ENCODE measurements at places on chromosomes 6 and 20. TPM values are rescaled to one million over a fixed set of nuclear protein-coding genes. Genes with fewer than 3 reads are reported as not detected.

- no peak for DNase-seq
These were observed 164.0 kb downstream of the SOBP start for GRCh38 chr6:107653861-107654394.

GRCh38 chr20:45070932-45071632 lies 29.8 kb downstream of the KCNS1 start:
- no peak for DNase-seq

DNA sequence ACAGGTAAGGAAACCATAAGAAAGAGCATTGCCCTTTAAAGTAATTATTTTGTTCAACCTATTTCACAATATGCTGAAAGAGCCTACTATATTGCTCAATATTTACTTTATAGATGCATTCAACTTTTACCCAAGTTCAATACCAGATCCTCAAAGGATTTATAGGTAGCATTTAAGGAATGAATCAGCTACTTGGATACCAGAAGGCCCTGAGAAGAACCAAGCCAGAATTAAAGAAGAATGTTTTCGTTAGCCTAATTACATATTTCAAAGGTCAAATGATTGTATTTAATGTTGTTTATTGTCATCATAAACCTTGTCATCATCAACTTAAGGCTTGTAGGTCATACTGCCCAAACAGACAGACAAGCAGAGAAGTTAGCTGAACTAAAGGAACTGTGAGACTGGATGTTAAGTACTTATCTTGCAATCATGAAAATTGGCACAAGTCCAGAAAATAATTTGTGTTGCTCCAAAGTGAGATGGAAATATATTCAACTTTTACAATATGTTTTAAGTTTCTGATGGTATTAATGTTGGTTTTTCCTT lies 636.7 kb downstream of the RFPL4B start:
- DNase-seq, result no peak

GRCh38 chr6:74768120-74768519 lies 437.7 kb downstream of the COL12A1 start:
- DNase-seq, result no peak

DNA sequence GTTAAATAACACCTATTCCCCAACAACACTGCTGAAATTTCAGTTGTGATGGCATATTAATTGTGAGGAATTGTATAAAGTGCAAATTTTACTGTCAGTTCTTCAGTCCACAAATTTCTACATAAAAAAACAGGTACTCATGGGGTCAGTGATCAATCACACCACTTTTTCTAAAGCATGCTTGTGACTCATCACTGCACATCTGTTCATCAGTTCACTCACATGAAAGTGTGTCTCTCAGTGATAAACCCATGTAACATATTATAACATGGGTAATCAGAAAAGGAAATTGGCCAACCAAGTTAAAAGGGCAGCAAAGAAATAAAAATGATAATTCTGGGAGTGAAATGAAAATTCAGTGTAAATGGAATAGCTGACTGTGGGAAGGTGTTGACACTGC lies 234.7 kb upstream of the FKBP1C start:
- DNase-seq, result no peak

GRCh38 chr6:164005004-164005711 lies 590.6 kb downstream of the QKI start:
- DNase-seq, result no peak

- DNase-seq, result no peak
These were observed 11.9 kb upstream of the C20orf144 start for GRCh38 chr20:33650111-33650752.

GRCh38 chr6:7085911-7086310 lies 21.9 kb upstream of the RREB1 start:
- DNase-seq, result no peak

GRCh38 chr6:105459864-105460263 lies 57.0 kb upstream of the PREP start:
- no peak for DNase-seq

- DNase-seq, result no peak
These were observed 7.8 kb downstream of the C6orf141 start for GRCh38 chr6:49558238-49558637.

- no peak for DNase-seq
These were observed 51.0 kb upstream of the IL20RA start for GRCh38 chr6:137095651-137096238.

DNA sequence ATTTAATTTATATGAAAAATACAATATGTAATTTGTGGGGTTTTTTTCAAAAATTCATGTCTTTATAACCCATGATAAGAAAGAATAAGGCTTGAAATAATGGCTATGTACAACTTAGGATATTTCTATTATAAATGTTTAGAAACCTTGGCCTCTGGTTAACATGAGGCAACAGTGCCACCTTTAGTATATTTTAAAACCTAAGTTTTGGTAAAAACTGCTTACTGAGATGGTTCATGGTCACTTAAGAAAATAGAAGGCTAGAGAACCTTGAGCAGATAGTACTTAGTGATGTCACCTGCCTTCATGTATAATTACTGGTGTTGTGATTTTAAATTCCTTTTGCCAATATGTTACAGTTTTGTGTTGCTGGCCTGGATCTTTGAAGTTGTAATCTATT lies 176.4 kb downstream of the ADGB start:
- no peak for DNase-seq

- no peak for DNase-seq
These were observed 435.3 kb upstream of the SPTLC3 start for GRCh38 chr20:12573442-12573841.

DNA sequence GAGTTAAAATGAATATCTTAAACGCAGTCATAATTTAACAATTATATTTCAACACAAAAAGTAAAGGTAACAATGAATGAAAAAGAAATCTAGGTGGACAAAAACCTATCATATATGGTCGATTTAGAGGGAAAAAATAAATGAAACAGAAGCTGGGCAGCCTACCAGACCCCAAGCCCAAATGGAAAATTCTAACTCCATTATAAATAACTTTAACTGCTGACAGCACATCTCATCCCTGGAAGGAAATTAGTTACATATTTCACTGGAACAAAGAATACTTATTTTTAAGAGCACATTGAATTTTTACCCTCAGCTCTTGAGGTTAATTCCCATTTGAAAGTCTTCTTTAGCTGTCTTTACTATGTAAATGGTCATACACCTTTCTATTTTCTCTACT lies 39.1 kb downstream of the COL12A1 start:
- no peak for DNase-seq

DNA sequence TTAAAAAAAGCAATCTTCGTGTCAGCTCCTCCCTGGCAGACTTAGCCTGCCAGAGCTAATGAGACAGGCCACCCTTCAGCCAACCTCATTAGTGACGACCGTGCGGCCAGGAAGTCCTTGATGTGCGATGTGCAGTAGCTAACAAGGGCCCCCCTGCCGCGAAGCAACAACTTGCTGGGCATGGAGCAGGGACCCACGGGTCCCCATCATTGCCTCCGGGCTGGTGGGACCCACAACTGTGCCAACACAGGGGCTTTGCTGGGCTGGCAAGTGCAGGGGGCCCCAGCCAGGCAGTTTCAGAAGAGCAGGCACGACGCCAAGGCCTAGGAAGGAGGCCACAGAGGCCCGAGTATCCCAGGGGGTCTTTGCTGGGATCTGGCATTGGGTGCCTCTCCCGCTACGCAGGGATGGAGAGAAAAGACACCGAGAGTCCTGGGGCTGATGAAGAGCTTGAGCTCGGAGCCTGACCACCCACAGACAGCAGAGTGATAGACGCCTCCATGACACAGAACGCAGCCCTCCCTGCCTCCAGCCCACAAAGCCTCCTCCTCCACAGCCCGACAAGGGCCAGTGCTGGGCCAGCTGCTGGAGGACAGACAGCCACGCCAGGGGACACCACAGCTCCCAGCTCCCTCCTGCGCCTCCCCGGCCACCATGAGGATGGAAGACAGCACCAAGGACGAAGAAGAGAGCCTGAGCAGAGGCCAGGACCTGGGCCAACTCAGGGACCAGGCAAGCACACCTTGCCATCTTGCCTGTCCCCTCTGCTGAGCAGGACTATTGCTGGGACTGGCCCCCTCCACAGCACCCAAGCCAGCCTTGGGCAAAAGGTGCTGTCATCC lies 96.6 kb downstream of the YTHDF1 start:
- DNase-seq, result no peak

DNA sequence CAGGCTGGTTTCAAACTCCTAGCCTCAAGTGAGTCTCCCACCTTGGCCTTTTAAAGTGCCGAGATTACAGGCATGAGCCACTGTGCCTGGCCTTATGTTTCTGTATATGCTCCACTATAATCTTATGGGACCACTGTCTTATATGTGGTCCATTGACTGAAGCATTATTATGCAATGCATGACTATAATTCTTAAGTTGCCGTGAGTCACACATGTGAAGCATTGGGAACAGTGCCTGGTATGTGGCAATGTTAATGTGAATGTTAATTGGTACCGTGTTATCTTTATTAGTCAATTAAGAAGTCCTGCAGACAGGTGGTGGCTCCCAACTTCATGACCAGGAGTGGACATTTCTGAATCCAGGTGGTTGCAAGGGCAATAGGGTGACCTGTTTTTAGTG lies 14.7 kb upstream of the ASXL1 start:
- DNase-seq, result no peak

DNA sequence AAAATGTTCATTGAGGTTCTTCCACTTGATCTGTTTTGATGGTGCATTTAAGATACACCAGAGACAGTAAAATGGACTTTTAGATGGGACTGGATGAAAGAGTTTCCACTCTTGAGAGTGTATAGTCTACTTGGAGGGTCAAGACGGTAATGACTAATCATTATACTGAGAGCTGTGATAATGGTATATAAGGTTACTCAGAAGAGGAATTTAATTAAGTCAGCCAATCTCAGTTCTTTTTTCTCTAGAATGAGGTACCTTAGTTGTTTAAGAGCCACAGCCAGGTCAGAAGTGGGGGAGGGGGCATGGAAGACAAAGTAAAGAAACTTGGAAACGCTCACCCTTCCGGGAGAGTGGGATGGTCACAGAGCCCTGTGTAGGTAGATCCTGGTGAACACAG lies 123.9 kb downstream of the MAP3K4 start:
- DNase-seq, result no peak

- DNase-seq, result no peak
These were observed 41.0 kb downstream of the SLC9A8 start for GRCh38 chr20:49853640-49854039.

The MOG gene
- polyA plus RNA-seq, result 0.11 TPM

The PRL gene
- 10.5 TPM for polyA plus RNA-seq

The IRF4 gene
- polyA plus RNA-seq, result 7.5 TPM

The POU3F2 gene
- polyA plus RNA-seq, result 0.02 TPM

The MUC21 gene
- 0.27 TPM for polyA plus RNA-seq

The TAGAP gene
- polyA plus RNA-seq, result 13.9 TPM

The PGC gene
- polyA plus RNA-seq, result 0.73 TPM

The SUMO4 gene
- 0.25 TPM for polyA plus RNA-seq

All from thymus (tissue), 14 donors.